ENCODE measurements at places on chromosomes 5 and 9.

DNA sequence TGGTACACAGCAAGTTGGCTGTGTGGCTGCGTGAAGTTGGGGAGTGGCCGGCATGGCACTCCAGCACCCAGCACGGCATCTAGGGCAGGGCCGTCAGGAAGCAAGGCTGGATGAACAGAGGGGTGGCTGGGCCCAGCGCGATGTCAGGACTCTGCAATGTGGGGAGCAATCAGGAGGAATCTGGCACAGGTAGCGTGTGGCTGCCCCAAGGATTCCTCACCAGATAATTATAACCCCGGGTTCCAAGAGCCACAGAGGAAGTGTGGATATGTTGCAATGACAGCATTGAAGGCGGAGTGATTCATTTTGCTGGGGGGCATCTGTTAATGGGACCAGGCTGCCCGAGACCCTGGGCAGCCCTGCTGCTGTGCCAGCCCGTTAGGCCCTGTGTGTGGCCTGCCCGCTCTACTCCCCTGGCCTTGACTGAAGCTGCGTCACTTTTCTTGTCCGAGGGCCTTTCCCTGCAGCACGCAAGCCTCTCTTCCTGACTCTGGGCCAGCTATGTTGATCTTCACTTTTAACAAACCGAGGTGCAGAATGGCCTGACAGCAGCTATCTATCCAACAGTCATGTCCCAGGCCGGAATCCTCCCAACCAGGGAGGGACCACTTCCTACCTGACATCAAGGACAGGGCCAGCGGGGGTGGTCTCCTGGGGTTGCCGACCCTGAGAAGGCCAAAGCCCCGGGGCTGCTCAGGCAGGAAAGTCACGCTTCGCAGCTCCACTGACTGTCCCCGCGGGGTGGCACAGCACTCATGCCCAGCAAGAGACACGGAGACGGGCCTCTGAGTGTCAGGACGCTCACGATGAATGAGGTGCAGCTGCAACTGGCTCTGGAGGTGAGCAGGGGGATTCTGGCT lies 118.0 kb upstream of the PHYKPL start:
- no peak for DNase-seq

DNA sequence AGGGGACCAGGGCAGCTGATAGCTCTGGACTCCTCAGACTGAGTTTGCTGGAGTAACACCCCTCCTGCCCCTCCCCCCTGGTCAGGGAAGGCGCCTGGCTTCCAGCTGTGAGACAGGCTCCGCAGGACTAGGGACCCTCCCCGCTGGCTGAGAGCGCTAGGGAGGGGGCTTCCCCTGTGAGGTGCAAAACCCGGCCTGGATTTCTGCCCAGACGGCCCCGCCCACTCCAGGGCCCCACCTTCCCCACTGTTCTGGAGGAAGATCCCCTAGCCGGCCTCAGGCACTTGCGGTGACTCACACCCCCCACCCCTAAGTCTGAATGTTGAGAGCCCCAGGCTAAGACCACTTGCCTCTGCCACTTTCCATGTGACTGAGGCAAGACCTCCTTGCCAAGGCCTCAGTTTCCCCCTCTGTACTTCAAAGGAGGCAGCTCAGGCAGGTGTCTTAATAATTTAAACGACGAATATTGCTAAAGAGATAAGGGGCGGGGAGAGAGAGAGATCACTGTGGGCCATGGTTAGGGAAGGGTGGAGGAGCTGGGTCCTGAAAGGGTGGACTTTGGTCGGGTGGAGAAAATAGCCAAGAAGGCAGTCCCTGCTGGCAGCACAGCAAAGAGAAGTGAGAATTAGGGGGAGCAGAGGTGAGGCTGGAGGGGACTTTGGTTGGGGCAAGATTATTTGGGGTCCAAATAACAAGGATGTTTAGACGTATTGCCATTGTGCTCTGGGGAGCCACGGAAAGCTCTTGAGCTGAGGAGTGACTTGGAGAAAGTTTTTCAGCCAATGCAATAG lies 1.0 kb upstream of the DAB2IP start:
- no peak for DNase-seq

- DNase-seq: no peak
Observed at GRCh38 chr9:135212961-135213360, 125.5 kb downstream of the OLFM1 start.

GRCh38 chr5:89827359-89827758 lies 582.2 kb downstream of the CETN3 start:
- DNase-seq: no peak

GRCh38 chr9:4563105-4563504 lies 72.8 kb downstream of the SLC1A1 start:
- no peak for DNase-seq

DNA sequence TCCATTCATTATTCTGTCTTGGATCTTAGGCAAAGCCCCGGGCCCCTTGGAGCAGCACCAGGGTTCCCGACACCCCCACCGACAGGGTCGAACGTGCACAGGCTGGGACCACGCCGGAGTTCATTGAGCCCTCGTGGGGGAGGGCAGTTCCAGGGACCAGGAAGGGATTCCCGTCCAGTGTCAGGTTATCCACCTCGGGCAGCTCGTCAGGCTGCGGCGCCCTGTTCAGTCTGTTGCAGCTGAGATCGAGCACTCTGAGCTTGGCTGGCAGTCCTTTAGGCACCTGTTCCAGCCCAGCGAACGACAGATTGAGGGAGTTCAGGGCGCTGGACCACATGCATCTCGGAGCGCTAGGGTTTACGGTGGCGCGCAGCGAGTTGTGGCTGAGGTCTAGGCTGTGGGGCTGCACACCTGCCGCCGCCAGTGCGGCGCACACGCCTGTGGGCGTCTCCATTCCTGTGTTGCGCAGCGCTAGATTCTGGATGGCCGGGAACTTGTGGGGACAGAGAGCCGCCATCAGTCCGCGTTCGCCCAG lies 1.1 kb downstream of the CD14 start:
- no peak for DNase-seq

GRCh38 chr5:154648229-154648628 lies 106.9 kb upstream of the LARP1 start:
- no peak for DNase-seq

GRCh38 chr9:33133186-33133585 lies 34.0 kb downstream of the B4GALT1 start:
- no peak for DNase-seq

- no peak for DNase-seq
Observed at GRCh38 chr5:147464211-147464610, 45.7 kb downstream of the DPYSL3 start.

DNA sequence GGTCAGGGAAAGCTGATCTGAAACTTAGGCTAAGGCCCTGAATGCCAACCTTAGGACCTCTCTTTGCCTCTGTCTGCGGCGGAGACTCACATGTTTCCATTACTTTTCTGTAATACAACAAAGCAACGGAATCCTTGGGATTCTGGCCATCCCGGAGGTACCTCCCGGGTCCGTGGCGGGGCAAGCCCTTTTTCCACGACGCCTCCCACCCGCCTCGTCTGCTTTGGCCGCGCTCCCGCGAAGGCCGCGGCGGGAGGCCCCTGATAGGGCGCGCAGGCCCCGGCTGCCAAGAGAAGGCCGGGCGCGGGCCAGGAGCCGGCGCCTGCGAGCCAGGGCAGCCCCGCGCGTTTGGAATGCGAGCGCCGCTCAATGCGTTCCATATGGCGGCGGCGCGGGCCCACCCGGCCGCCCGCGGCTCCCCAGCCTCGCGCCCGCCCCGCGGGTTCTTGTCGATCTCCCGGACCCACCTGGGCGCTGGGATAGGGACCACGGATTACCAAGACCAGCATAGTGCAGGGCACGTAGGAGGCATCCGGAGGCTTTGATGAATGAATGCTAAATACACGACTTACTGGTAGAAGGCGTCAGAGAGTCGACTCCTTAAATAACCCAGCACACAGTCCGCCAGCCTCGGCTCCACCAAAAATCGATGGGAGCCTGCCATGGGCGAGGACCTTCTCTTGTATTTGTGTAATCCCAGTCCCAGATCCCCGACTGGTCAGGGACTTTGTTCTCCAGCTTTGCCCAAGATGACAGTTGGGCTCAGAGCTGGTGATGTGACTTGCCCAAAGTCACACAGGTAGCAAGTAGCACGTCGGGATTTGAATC lies 17.5 kb upstream of the PHF19 start:
- DNase-seq: no peak

GRCh38 chr5:43038496-43038989 lies 1.6 kb downstream of the ANXA2R start:
- DNase-seq: no peak

DNA sequence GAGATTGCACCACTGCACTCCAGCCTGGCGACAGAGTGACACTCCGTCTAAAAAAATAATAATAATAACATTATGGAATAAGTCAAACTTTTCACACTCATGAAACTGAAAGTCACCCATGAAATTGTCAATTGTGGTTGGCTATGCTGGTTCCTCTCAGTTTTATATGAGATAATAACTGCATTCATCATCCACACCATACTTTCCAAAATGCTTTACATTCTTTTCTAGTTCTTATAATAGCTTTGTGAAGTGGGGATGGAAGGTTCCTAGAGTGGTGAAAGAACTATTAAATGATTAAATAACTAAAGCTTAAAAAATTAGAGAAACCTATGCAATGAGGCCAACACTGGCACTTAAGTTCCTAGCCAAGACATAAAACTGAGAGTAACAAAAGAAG lies 12.6 kb upstream of the ASPN start:
- no peak for DNase-seq

DNA sequence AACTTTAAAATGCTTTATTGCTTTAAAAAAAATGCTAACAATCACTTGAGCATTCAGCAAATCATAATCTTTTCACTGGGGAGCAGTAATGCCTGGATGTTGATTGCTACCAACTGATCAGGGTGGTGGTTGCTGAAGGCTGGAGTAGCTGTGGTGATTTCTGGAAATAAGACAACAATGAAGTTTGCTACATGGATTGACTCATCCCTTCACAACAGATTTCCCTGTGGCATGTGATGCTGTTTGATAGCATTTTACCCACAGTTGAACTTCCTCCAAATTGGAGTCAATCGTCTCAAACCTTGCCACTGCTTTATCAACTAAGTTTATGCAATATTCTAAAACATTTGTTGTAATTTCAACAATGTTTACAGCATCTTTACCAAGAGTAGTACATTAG lies 83.3 kb downstream of the MLLT3 start:
- DNase-seq: no peak

DNA sequence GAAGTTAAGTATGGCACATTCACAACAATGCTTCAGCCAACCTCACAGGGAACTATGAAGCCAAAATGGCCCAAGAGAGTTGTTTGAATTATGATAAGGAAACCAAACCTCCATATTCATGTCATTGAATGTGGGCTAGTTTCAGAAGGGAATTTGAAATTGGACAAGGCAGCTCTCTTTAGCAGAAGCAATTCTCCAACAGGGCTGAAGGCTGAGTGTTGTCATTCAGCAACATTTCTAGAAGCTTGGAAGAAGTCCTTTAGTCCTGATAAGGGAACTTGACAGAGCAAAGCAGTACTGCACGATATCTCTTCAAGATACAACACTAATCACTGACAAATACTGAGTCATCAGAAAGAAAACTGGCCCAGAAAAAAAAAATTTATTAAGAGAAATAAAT lies 115.4 kb downstream of the SLC25A46 start:
- DNase-seq: no peak

DNA sequence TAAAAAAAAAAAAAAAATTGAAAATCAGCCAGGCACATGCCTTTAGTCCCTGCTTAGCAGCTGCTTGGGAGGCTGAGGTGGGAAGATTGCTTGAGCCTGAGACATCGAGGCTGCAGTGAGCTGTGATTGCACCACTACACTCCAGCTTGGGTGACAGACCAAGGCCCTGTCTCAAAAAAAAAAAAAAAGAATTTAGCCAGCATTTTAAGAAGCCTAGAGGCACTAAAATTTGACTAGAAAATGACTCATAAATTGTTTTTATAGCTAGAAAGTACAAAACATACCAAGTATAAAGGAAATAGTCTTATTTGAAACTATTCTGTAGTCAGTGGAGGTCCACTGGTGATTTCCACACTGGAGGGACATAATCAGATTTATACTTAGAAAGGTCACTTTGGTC lies 17.5 kb downstream of the LRRC70 start:
- DNase-seq: no peak

- DNase-seq: no peak
Observed at GRCh38 chr9:129022037-129022436, 6.1 kb downstream of the SH3GLB2 start.

DNA sequence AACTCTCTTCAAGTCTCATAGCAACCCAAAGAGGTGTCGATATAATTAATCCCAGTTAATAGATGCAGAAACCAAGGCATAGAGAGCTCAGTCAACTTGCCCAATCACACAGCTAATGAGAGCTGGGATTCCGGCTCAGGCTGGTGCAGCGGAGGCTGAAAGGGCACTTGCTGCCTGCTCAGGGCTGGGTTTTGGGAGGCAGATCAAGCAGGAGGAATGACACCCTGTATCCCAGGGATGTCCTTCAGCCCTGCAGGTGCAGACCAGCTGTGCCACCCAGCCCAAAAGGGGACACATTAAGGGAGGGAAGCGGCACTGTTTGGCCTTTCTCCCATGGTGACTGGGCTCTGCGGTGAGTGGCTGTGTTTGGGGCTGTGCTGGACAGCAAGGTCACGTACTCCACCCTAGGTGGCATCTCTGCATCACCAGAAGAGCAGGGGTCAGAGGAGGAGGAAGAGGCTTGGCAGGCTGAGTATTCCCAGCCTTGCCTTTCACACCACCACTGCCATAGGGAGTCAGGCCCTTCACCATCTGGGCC lies 124.1 kb downstream of the MVB12B start:
- DNase-seq: no peak

DNA sequence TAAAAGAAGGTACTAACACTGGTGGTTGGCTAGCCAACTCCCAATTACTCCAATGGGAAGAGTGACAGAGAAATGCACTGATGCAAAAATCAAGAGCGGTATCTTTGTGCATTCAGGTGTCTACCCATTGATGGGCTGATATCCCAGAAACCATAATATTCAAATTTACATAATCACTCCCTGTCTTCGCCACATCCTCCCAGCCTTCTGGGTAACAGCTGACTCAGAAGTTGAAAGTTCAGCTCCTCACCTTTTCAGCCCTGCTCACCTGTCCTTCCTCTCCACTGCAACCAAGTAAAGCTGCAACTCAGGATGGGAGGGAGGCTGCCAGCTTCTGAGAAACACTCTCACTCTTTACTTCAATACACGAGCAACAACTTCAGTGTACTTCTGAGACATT lies 6.9 kb downstream of the SUSD1 start:
- no peak for DNase-seq

- DNase-seq: no peak
Observed at GRCh38 chr5:56705217-56705616, 110.1 kb upstream of the MAP3K1 start.

GRCh38 chr5:131541762-131542161 lies 93.3 kb downstream of the RAPGEF6 start:
- DNase-seq: no peak

DNA sequence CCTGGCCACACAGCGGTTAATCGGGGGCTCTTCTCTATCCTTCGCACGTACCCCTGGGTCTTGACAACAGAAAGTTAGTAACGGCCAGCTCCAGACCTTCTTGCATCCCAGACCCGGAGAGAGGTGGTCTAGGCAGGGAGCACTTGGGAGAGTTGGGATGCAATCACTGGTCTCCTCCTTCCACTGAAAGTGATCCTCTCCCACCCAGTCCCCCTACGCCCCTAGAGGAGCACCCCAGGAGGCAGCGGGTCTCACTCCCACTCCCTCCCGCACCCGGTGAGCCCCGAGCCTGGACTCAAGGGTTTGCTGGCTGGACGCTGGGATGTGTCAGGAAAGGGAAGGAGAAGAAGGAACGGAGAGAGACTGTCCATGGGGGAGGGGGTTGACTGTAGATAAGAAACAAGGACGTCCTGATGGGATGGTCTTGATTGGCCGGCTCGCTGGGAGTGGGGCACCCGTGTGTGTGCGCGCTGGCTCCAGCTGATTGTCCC lies 2.0 kb downstream of the RORB start:
- no peak for DNase-seq

- no peak for DNase-seq
Observed at GRCh38 chr5:60504342-60504741, 195.6 kb downstream of the DEPDC1B start.

All from gastrocnemius medialis (tissue), 4 donors.